ENCODE measurements at places on chromosomes 12 and 14.
A peak's percentile ranks its signal among the peaks of the same experiment; 100 is the strongest.

DNA sequence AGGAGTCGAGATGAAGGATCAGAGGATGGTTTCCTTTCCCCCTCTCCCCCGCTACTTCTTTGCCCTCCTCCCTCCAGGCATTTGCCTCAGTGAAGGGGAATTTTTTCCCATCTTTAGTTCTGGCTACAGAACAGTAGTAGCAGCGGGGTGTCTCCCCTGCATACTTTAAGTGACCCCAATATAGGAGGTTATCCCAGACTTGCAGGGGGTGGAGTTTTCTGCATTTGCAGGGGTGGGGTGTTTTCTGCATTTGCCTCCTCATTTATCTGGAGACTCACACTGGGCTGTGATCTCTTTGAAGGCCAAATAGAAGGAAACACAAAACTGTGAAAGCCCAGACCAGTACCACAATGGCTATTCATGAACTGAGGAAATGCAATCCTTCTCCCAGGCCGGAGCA lies 19.8 kb downstream of the PTPRB start:
- DNase-seq: no peak

DNA sequence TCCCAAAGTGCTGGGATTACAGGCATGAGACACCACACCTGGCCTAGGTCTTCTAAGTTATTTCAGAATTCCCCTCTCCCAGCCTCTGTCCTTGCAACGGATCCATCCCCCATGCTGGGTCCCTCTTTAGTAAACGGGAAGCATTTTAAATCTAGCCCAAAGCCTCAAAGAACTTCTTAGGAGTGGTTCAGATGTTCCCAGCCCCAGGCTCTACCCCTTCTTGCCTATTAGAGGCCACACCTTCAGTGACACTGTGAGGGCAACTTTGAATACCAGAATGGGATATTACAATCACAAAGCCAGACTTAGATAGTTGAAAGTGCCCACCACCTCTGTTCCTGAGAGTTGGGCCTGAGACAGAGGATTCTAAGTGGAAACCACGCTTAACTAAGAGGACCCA lies 18.1 kb upstream of the SPPL3 start:
- no peak for DNase-seq

DNA sequence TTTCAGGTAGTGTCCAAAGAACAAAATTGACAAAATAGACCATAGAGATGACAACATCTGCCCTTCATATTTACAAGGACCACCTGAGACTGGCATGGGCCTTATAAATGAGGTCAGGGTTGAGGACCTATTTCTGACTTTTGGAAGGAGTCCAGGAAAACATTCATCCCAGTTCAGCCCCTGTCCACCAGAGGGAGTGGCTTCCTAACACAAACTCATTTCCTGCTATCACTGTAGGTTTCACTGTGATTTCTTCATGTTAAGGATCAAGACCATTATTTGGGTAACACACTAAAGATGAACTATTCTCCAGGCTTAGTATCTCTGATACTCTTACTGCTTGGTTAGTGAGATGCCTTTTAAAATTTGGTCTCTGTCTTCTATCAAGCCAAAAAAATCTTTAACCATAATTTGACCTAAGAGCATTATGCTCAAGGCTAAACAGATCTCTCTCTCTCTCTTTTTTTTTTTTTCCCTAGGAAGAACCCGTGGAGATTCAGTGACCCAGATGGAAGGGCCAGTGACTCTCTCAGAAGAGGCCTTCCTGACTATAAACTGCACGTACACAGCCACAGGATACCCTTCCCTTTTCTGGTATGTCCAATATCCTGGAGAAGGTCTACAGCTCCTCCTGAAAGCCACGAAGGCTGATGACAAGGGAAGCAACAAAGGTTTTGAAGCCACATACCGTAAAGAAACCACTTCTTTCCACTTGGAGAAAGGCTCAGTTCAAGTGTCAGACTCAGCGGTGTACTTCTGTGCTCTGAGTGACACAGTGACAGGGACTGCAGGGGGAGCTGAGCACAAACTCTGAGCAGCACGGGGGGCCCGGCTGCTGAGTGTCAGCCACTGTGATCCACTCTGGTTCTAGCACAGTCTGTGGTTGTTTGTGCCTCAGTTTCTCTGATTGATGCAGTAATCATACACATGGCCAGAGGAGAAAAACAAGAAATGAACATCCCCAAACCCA lies 267.6 kb upstream of the OR4E1 start:
- peak; percentile 44 for DNase-seq

GRCh38 chr14:33420051-33420627 lies 481.5 kb downstream of the NPAS3 start:
- no peak for DNase-seq

- DNase-seq: no peak
Measured at GRCh38 chr14:30034152-30034551, 106.5 kb upstream of the PRKD1 start.
